ENCODE measurements at places on chromosomes 4 and X. TPM values are rescaled to one million over a fixed set of nuclear protein-coding genes. Genes with fewer than 3 reads are reported as not detected.

The PDE5A gene
- 11.6 TPM for total RNA-seq

The FGG gene
- not detected for total RNA-seq

The SHROOM2 gene
- 0.88 TPM for total RNA-seq

The RTL5 gene
- total RNA-seq = 4.6 TPM

The SERTM2 gene
- not detected for total RNA-seq

The CXCL10 gene
- not detected for total RNA-seq

The NDNF gene
- 9.3 TPM for total RNA-seq

The NDP gene
- 0.63 TPM for total RNA-seq

The MAGEA2B gene
- total RNA-seq = not detected

The SUPT20HL1 gene
- not detected for total RNA-seq

The AWAT2 gene
- not detected for total RNA-seq

The NEXMIF gene
- total RNA-seq = 0.60 TPM

The MAGEB5 gene
- not detected for total RNA-seq

The IL3RA gene
- 30.6 TPM for total RNA-seq

The DUSP21 gene
- total RNA-seq = not detected

The IQCM gene
- not detected for total RNA-seq

The IL13RA1 gene
- 70.2 TPM for total RNA-seq

The PI4K2B gene
- total RNA-seq = 16.6 TPM

The RTL9 gene
- total RNA-seq = 0.25 TPM

The HTR2C gene
- not detected for total RNA-seq

The KLHL15 gene
- 19.3 TPM for total RNA-seq

The UGT2B11 gene
- total RNA-seq = not detected

The COL4A6 gene
- 0.38 TPM for total RNA-seq

The FAM47C gene
- not detected for total RNA-seq

The SLC9B1 gene
- 0.95 TPM for total RNA-seq

The PAK3 gene
- 0.72 TPM for total RNA-seq

The SLC6A14 gene
- total RNA-seq = not detected

The SORCS2 gene
- 0.63 TPM for total RNA-seq

The CORIN gene
- not detected for total RNA-seq

The GPR119 gene
- total RNA-seq = not detected

The GC gene
- total RNA-seq = not detected

The C4orf51 gene
- not detected for total RNA-seq

The PPBP gene
- total RNA-seq = not detected

The USP17L21 gene
- total RNA-seq = not detected

The CSAG1 gene
- total RNA-seq = not detected

The FAM9B gene
- not detected for total RNA-seq

The PCDH18 gene
- total RNA-seq = 40.6 TPM

The PAGE1 gene
- not detected for total RNA-seq
